ENCODE measurements at places on chromosomes 4 and X. TPM values are rescaled to one million over a fixed set of nuclear protein-coding genes. Genes with fewer than 3 reads are reported as not detected.

Gene FABP2
- total RNA-seq = not detected

- no peak for DNase-seq
Measured at GRCh38 chr4:67451464-67451863, 93.8 kb downstream of the CENPC start.

Gene RIPPLY1
- total RNA-seq = not detected

DNA sequence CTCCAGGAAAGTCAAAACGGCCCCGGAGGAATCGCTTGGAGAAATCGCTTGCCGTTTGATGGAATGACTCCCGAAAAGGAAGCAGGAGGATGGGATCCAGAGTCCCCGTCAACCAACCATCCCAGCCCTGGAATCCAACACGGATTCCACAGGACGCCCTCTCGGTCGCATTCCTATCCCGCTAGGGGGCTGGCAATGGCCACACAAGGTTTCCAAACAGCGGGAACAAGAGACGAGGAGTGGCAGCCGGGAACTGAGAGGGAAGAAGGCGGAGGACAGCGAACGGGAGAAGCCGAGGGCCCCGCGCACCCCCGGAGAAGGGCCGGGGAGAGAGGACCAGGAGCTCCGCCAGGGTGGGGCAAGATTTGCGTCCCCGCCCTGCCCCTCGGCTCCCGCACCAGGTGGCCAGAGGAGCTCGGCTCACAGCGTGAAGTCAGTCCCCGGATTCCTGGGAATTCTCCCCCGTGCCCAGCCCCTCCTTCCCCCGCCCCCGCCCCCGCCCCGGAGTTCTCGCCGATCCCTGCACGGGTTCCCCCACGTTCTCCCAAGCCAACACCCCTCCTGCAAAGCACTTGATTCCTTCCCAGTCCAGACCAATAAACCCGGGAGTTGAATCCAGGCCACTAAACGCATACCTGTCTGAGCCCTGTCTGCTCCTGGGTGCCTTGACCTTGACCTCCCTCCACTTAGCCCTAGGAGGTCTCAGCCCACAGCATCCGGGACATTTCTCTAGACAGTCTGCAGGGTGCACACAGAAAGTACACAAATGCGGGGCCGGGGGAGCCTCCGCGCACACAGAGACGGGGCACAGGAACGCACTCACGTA, 1.4 kb downstream of the PDZD4 start:
- DNase-seq = no peak

DNA sequence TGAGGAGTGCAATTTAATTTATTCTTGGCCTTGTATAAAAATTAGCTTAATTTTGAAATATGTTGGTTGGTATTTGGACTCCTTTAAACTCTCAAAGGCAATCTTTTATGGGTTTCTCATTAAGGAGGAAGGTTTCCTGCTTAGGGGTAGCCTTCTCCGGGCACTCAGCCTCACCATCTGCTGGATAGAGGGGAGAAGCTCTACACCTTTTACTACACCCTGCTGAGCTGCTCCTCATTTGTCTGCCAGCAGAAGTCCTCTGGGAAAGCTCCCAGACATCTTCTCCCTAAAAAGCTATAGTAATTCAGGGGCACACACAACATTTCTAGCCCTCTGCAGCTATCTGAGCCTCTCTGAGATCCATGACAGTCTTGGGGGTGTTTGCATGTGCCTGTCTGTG, 179.1 kb downstream of the SOWAHB start:
- no peak for DNase-seq
